ENCODE measurements at places on chromosomes 6 and 20.
A peak's percentile ranks its signal among the peaks of the same experiment; 100 is the strongest.

DNA sequence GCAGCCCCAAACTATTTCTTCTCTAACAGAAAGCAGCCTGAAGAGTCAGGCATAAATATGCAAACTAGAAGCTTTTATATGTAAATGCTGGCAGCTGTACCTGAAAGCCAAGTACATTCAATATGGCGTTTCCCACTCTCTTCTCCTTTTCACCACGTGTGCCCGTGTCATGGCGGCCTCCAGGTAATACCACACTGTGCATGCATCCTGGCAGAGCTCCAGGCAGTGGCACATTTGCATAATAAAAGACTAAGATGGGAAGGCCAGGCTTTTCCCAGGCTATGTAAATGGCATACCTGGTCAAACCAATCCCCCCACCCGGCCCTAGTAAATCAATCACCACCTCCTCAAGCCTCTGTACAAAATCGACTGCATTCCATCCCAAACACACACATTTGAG lies 120.6 kb downstream of the MMUT start:
- DNase-seq: no peak

DNA sequence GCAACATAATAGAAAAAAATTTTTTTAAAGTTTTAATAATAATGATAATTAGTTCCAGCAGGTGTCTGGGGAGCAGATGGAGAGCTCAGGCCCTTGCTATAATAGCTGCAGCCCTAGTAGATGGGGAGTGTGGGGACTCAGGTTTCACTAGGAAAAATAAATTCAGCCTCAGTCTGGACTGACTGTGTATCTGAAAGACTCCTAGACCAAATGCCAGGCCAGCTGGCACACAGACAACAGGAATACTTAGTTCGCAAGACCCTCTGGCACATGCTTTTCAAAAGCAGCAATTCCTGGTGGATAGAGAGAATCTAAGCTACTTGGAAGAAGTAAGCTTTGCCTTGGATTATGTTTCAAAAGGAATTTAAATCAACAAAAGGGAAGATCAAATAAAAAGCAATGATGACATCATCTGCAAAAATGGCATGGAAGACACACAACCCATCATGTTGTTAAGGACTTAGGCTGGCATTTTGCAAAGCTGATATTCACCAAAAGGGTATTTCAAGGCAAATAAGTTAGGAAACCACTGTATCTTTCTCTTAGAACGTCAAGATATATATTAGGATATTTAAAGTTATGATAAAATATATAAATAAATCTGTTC lies 107.8 kb downstream of the RNGTT start:
- DNase-seq: no peak

DNA sequence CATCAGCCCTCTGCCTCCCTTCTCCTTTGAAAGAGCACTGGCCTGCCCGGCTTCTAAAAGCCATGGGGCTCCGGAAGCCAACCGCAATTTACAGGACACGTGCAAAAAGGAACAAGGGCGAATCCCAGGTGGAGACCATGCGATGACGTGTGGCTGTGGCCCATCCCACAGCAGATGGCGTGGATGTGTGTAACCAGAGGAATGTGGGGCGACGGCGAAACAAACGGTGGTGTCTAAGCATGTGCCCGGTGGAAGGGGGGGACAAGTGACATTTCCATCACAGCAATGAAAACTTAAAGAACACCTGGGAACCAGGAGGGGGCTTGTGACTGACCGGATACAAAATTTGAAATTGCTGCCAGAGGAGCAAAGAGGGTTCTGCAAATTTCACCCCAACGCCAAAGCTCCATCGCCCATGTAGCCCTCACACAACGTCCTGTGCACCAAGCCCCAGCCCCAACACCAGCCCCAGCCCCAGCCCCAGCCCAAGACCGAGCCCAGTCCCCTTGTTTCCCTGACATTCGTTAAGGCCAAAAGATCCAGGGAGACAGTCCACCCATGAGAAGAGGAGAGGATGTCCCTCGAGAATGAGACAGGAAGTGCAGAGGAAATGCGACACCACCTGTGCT lies 159.7 kb upstream of the ZNF337 start:
- DNase-seq: no peak

- DNase-seq: peak; percentile 46
Observed at GRCh38 chr20:11350126-11351005, 567.3 kb upstream of the BTBD3 start.

- no peak for DNase-seq
Observed at GRCh38 chr6:36324191-36324590, 12.5 kb downstream of the BNIP5 start.

DNA sequence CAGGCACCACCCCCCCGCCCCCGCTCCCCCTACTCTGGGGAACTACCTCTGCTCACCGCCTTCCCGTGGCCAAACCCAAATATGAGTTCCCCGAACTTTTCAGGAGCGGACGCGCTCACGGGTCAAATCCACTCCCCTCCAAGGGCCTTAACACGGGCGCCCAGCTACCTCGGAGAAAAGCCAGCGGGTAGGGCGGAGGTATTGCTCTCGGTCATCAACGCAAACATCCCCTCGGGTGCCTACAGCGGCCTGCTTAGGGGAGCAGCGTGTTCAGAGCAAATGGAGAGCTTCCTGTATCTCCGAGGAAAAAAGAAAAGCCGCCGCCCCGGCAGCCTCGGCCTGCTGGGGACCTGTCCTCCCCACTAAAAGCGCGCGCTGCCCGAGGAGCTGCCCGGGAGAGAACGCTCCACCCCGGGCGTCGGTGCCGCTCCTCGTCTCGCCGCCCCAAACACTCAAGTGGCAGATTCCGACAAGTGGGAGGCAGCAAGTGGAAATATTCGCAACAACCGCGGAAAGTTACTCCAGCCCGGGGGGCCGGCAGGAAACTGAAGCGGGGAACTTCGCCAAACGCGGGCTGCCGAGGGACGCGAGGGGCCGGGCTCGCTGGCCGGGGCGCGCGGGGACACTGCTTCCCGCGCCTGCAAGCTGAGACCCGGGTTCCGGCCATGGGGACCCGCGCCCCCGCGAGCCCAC lies 699 bp downstream of the PTPRT start:
- no peak for DNase-seq

DNA sequence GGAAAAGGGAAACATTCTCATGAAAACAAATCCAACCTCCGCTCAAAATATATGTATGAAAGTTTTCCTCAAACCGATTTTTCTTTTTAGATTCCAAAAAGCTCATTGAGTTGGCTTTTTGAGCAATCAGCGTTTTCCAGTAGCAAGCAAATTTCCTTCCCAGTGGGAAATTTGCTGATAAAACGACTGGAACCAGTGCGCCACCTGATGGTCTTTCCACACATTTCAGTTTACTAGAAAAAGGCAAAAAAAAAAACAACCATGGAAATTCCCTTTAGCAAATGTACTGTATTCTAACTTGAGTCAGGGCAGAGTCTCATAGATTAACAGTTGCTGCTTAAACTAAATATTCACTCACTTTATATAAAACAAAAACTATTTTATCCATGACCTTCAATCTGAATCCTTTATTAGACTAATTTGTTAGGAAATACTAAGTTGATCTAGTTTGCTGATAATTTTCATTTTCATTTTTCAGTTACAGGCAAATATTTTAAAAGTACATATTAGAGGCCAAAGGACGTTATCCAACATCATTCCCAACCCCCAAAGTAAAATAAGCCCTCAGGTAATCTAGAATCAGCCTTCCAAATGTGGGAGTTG lies 271.5 kb downstream of the FOXA2 start:
- peak; percentile 7 for DNase-seq

DNA sequence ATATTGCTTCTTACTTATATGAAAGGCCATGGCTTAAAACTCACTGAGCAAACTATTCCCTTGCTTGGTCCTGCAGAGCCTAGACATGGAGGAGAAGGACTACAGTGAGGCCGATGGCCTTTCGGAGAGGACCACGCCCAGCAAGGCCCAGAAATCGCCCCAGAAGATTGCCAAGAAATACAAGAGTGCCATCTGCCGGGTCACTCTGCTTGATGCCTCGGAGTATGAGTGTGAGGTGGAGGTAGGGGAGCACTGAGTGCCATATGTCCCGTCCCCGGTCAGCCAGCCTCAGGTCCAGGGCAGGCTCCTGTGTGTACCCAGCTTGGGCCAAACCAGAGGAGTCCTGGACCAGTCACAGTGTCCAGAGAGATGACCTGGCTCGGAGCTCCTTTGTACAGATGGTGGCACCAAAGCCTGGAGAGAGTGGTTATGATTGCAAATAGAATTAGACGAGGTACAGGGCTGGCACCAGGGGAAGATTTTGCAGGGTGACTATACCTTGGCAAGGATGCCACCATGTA lies 21.0 kb downstream of the EPB41L1 start:
- no peak for DNase-seq

DNA sequence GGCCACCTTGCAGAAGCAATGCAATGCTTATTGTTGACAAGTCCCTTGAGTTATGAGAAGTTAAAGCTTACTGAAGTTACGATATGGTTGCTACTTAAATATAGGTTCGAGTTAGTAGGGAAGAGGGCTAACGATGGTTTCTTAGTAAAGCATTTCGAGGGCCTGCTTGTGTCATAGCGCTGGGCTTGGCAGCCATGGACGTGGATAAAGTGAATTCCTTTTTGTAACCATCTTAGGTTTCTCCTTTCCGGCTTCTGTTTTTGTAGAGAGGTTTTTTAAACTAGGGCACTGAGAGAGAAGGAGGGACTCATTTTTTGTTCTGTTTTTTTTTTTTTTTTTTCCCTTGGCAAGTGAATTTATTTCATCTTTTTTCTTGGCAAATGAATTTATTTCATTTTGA lies 27.6 kb downstream of the TIAM2 start:
- DNase-seq: no peak

- DNase-seq: no peak
Observed at GRCh38 chr6:6386010-6386409, 65.5 kb upstream of the F13A1 start.

DNA sequence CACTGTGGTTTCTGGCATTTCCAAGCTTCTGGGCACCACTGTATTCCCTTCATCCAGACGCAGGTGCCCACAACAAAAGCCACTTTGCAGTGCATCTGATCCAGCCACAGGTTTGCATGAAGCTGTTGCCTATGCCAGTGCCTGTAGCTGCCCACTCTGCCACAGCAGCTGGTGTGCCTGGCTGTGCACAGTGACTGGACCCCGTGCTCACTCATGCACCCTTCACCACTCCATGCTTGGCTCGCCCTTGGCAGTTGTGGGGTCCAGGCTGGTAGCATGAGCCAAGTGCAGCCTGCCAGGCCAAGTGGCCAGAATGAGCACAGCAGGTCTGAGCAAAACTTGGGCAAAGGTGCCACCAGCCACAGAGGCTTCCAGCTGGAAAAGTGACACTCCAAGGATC lies 42.7 kb downstream of the SEL1L2 start:
- DNase-seq: no peak

- no peak for DNase-seq
Observed at GRCh38 chr6:13490402-13490801, 3.0 kb upstream of the GFOD1 start.

DNA sequence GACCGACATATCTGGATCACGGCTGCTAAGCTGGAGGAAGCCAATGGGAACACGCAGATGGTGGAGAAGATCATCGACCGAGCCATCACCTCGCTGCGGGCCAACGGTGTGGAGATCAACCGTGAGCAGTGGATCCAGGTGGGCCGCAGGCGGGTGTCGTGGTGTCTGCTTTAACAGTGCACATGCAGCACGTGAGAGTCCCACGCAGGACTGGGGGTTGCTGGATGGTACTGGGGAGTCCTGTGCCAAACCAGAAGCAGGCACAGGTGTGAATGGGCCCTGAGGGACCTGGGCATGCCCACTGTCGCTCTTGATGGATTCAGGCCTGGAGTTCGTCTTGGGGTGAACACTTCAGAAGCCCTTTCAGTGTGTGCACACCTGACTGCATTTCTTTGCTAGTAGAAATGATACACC lies 24.6 kb upstream of the C20orf204 start:
- DNase-seq: no peak

DNA sequence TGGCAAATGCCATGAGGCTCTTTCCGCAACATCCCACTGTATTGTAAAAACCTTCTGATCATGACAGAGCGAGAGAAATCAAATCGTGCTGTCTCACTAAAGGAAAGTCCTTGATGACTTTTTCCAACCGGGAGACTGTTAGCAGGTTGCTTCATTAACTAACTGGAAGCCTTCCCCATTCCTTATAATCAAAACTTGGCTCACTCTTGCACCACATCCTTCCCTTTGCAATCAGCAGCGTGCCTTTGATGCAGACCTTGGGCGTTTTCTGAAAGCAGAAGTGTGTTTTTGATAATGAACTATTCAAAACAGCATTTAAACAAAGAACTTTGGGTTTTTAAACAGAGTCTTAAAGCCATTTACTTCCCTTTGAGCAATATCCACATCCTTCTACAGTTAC lies 96.2 kb upstream of the CNR1 start:
- no peak for DNase-seq

GRCh38 chr6:24307881-24308280 lies 50.0 kb downstream of the DCDC2 start:
- DNase-seq: no peak

GRCh38 chr6:144314562-144314961 lies 29.4 kb downstream of the UTRN start:
- no peak for DNase-seq

DNA sequence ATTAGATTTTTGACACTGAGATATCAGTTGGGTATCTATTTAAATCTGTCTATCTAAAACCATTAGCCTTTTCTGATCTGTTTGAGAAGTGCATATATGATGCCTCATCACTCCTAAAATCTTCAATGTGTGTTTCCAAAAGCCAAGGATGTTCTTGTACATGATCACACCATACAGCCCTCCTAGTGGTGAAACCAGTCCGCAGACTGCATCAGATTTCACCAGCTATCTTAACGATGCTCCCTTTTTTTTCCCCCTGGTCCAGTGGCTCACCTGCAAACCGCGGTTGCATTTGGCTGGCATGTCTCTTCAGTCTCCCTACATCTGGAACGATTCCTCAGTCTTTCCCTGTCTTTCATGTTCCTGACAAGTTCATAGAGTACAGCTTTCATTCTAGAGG lies 4.0 kb downstream of the KIZ start:
- DNase-seq: no peak

- DNase-seq: no peak
Observed at GRCh38 chr20:44888226-44889103, 3.0 kb downstream of the YWHAB start.

- no peak for DNase-seq
Observed at GRCh38 chr6:32868257-32868788, 14.3 kb downstream of the PSMB9 start.

DNA sequence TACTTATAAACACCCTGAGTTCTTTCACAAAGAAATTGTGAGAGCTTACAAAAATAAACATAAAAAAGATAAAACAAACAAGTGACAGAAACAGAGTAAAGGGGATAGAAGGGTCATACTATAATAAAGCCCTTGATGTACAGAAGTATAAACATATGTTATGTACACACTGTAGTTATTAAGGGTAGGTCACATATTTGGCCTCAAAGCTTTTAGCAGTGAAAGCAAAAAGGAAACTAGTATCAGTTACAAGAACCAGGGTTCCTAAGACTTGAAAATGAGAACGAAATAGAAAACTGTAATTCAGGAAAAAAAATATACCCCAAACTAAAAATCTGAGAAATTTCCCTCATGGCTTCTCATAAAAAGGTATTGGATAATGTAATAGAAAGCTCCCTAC lies 380.6 kb downstream of the HDGFL1 start:
- no peak for DNase-seq

- DNase-seq: no peak
Observed at GRCh38 chr6:27897580-27898206, 14.5 kb downstream of the OR2B2 start.

GRCh38 chr20:23835716-23836115 lies 9.2 kb upstream of the CST2 start:
- DNase-seq: no peak

GRCh38 chr6:16249971-16250370 lies 11.6 kb downstream of the GMPR start:
- no peak for DNase-seq
